ENCODE measurements at places on chromosomes 2 and 18. TPM values are rescaled to one million over a fixed set of nuclear protein-coding genes. Genes with fewer than 3 reads are reported as not detected.
A peak's percentile ranks its signal among the peaks of the same experiment; 100 is the strongest.

DNA sequence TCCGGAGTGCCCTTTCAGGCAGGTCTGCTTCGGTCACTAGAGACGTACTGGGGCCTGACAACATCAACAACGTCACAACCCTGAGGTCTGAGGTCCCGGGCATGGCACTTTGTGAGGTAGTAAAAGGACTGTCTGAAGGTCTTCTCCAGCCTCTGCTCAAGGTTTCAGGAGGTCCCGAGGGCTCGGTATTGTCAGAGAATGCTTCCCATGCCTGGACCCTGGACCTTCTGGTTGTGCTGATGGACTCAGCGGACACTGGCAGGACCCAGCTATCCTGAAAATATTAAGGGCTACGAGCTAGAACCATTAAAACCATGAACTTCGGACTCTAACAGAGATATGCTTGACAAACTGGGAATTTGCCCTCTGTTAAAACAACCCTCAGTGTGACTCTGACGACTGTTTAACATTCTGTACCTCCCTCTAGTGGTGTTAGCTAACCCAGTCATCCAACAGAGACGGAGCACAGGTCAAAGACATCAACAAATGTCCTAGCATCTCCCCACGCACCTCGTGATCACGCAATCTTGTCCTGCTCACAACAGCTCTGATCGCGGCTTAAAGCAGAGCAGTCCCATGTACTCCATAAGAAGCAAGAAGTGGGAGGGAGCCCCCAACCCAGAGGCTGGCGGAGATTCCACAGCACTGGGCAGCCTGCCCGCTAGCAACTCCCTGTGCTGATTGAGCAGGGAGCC, 96.5 kb downstream of the CCDC93 start:
- H3K4me1 ChIP-seq = no peaks in the 10 kb centered on the region
- H3K27ac ChIP-seq = no peak overlapping the region
- H3K36me3 ChIP-seq = no peaks in the 10 kb centered on the region
- no peaks in the 10 kb centered on the region for H3K27me3 ChIP-seq
- H3K4me3 ChIP-seq = no peak overlapping the region

DNA sequence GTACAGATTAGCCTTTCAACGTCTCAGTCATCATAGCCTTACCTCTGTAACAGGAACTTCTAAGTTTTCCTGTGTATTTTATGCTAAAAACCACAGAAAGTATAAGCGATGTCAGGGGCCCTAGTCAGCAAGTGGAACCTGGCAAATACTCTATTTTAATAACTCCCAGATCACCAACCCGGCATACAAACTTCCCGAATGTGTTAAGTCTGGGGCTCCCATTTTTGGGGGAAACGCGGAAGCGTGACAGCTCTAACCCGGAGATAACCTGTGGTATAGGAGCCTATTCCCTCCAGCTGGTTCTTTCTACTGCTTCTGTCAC, 574 bp downstream of the NIFK start:
- no peak for DNase-seq
- peak overlapping the region; percentile 89 for H3K4me3 ChIP-seq
- H3K36me3 ChIP-seq = peaks cover 26% of the 10 kb centered on the region
- H3K4me1 ChIP-seq = peaks cover 5% of the 10 kb centered on the region

- H3K27ac ChIP-seq = no peak overlapping the region
- peaks cover 3% of the 10 kb centered on the region for H3K27me3 ChIP-seq
- no peaks in the 10 kb centered on the region for H3K4me1 ChIP-seq
- H3K36me3 ChIP-seq = no peaks in the 10 kb centered on the region
- H3K4me3 ChIP-seq = no peak overlapping the region
- DNase-seq = no peak
Observed at GRCh38 chr18:46502444-46502843, 154.6 kb downstream of the LOXHD1 start.

DNA sequence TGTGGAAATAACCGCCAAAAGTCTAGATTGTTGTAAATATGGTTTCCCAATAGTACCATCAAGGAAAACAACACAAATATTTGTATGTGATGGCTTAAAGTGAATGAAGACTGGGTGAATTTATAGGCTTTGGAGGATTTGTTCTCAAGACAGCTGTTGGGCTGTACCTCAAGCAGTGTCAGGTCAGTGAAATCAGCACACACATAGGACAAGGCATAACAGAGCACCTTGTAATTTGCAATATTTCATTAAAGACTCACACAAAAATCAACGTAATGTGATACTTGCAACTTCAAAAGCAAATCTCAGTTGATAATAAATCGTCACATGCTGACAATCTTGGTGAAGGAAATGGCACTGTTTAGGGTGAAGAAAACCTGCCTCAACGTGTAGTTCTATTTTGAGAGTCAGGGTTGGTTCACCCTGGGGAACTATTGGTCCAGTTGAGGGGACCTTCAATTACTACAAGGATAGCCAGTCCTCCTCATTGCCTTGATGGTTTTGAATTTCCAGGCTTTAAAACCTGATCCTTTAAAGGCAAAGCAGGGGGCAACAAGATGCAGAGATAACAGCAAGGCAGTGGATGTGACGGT, 126.8 kb upstream of the ST6GAL2 start:
- H3K27me3 ChIP-seq = no peaks in the 10 kb centered on the region
- DNase-seq = no peak
- no peak overlapping the region for H3K4me3 ChIP-seq
- H3K36me3 ChIP-seq = no peaks in the 10 kb centered on the region

DNA sequence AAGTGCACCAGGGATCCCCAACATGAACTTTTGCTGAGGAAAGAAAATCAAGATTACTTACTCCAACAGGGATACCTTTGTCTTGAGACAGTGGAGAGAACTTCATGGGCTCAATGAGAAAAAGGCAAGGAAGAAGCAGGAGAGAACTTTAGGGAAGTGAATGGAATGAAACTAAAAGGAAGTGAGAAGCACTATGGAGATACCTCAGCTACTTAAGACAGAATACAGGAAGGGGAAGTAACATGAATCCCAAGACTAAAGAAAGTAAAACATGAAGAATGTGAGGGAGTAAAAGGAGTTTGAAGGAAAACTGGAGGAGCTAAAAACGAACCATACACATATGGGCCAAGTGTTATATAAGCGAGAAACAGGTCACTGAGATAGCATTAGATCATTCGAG, 32.4 kb upstream of the ACTR3 start:
- no peaks in the 10 kb centered on the region for H3K27me3 ChIP-seq
- no peak for DNase-seq
- H3K4me3 ChIP-seq = no peak overlapping the region
- no peaks in the 10 kb centered on the region for H3K36me3 ChIP-seq
- no peaks in the 10 kb centered on the region for H3K4me1 ChIP-seq
- H3K27ac ChIP-seq = no peak overlapping the region

GRCh38 chr18:48815179-48815515, 135.6 kb downstream of the SMAD7 start:
- no peaks in the 10 kb centered on the region for H3K27me3 ChIP-seq
- no peak for DNase-seq
- H3K27ac ChIP-seq = no peak overlapping the region
- no peaks in the 10 kb centered on the region for H3K4me1 ChIP-seq

DNA sequence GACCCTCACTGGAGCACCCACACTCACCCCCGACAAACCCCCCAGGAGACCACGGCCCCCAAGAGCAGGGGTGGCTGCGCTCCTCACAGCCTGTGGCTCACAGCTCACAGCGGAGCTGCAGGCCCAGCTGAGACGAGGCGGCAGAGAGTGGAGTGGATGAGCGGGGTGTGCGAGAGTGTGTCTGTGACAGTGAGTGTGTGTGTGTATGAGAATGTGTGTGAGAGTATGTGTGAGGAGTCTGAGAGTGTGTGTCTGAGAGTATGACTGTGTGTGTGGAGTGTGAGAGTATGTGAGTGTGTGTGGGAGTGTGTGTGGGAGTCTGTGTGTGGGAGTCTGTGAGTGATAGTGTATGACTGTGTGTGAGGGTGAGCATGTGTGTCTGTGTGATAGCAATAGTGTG, 55.3 kb upstream of the ID2 start:
- H3K27ac ChIP-seq = no peak overlapping the region
- no peak overlapping the region for H3K4me3 ChIP-seq
- H3K36me3 ChIP-seq = no peaks in the 10 kb centered on the region
- no peak for DNase-seq
- no peaks in the 10 kb centered on the region for H3K27me3 ChIP-seq

- H3K27ac ChIP-seq = no peak overlapping the region
- H3K27me3 ChIP-seq = no peaks in the 10 kb centered on the region
- H3K4me3 ChIP-seq = no peak overlapping the region
- no peak for DNase-seq
- H3K4me1 ChIP-seq = no peaks in the 10 kb centered on the region
- H3K36me3 ChIP-seq = no peaks in the 10 kb centered on the region
Observed at GRCh38 chr2:227004482-227004881, 159.5 kb downstream of the COL4A4 start.

DNA sequence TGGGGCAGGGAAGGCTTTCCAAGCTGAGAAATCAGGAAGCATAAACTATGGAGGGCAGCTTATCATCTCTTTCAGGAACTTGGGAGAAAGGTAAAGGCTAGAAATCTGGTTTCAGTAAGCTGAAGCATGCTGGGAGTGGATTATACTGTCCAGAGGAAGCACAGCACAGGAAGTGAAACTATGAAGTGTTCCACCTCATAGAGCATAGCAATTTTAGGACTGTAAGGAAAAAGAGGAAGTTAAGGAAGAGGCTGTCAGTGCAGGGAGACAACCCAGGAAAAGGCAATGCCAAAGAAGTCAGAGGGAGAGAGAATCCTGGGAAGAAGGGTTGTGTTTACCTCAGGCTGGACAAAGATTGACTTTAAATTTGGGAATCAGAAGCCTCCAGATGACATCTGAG, 51.9 kb downstream of the EFEMP1 start:
- DNase-seq = no peak
- H3K4me3 ChIP-seq = no peak overlapping the region
- H3K27ac ChIP-seq = no peak overlapping the region
- no peaks in the 10 kb centered on the region for H3K27me3 ChIP-seq
- H3K4me1 ChIP-seq = no peaks in the 10 kb centered on the region

DNA sequence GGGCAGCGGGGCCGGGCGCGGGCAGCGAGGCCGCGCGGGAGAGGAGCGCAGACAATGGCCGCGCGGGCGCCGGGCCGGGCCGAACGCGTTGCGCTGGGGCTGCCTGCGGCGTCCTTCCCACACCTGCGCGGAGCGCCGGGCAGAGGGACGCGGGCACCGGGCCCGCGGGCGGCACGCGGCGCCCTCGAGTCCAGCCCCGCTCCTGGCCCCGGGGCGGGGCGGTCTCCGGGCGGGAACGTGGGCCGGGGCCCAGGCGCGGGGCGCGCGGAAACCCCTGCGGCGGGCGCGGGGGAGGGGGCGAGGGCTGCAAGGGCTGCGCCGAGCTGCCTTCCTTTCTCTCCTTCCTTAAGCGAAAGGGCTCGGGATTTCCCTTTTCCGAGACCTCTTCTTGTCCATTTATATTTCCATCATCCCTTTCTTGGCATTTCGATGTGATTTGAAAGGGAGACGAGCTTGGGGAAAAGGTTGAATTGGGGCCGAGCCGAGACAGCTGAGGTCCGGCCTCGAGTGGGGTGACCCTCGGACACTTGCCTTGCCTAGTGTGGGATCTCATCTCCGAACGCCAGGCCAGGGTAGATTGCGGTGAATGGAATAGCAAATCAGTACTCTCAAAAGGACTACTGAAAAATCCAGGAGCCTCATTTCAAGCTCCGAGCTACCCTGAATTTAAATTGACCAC, 676 bp downstream of the KLHL23 start:
- no peaks in the 10 kb centered on the region for H3K27me3 ChIP-seq
- peaks cover 9% of the 10 kb centered on the region for H3K4me1 ChIP-seq
- no peak overlapping the region for H3K27ac ChIP-seq
- no peaks in the 10 kb centered on the region for H3K36me3 ChIP-seq
- no peak for DNase-seq
- no peak overlapping the region for H3K4me3 ChIP-seq

GRCh38 chr18:26763446-26764110, 101.9 kb downstream of the AQP4 start:
- DNase-seq = no peak
- no peak overlapping the region for H3K4me3 ChIP-seq
- no peaks in the 10 kb centered on the region for H3K4me1 ChIP-seq
- H3K36me3 ChIP-seq = no peaks in the 10 kb centered on the region

- H3K27me3 ChIP-seq = no peaks in the 10 kb centered on the region
- no peak overlapping the region for H3K27ac ChIP-seq
- no peaks in the 10 kb centered on the region for H3K4me1 ChIP-seq
- no peak for DNase-seq
- no peaks in the 10 kb centered on the region for H3K36me3 ChIP-seq
- H3K4me3 ChIP-seq = no peak overlapping the region
Observed at GRCh38 chr2:34534761-34535160, 935.7 kb upstream of the FAM98A start.

DNA sequence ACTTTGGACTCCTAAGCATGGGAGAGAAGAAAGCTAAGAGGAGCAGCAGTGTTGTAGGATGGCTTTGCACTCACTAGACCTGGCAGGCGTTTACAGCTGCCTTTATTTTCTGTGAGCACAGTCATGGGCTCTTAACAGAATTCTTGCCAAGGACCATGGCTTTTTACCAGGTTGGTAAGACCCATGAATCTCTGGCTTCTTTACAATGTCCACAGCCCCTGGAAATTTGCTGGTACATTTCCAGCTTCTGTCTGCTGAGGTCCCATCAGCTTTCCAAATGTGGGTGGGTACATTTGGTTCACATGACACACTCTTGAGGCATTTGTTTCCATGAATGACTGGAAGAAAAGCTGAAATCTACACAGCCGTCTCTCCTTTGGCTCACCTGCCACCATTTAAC, 162.7 kb downstream of the PPP1R1C start:
- no peak overlapping the region for H3K27ac ChIP-seq
- no peaks in the 10 kb centered on the region for H3K36me3 ChIP-seq
- no peaks in the 10 kb centered on the region for H3K4me1 ChIP-seq
- no peak for DNase-seq

- H3K27me3 ChIP-seq = no peaks in the 10 kb centered on the region
- DNase-seq = no peak
- H3K4me3 ChIP-seq = no peak overlapping the region
- peaks cover 19% of the 10 kb centered on the region for H3K4me1 ChIP-seq
- no peaks in the 10 kb centered on the region for H3K36me3 ChIP-seq
Observed at GRCh38 chr2:218804817-218805216, 22.9 kb downstream of the CYP27A1 start.

- no peaks in the 10 kb centered on the region for H3K4me1 ChIP-seq
- no peaks in the 10 kb centered on the region for H3K36me3 ChIP-seq
- no peaks in the 10 kb centered on the region for H3K27me3 ChIP-seq
- no peak overlapping the region for H3K4me3 ChIP-seq
Observed at GRCh38 chr2:237932731-237933131, 34.1 kb upstream of the UBE2F start.

- H3K27ac ChIP-seq = peak overlapping the region; percentile 29
- no peaks in the 10 kb centered on the region for H3K36me3 ChIP-seq
- no peak for DNase-seq
Observed at GRCh38 chr18:13446610-13447461, 228.3 kb downstream of the LDLRAD4 start.

BCL2 gene
- 3.8 TPM for total RNA-seq

SLC38A11 gene
- not detected for total RNA-seq

AMER3 gene
- total RNA-seq = 1.2 TPM

REG3G gene
- 10.1 TPM for total RNA-seq

SCRN3 gene
- total RNA-seq = 34.1 TPM

NYAP2 gene
- 0.11 TPM for total RNA-seq

SATB2 gene
- 13.0 TPM for total RNA-seq

Measured in adrenal gland (tissue), 19 donors.